ENCODE measurements at places on chromosomes 11 and 22. TPM values are rescaled to one million over a fixed set of nuclear protein-coding genes. Genes with fewer than 3 reads are reported as not detected.
A peak's percentile ranks its signal among the peaks of the same experiment; 100 is the strongest.

DNA sequence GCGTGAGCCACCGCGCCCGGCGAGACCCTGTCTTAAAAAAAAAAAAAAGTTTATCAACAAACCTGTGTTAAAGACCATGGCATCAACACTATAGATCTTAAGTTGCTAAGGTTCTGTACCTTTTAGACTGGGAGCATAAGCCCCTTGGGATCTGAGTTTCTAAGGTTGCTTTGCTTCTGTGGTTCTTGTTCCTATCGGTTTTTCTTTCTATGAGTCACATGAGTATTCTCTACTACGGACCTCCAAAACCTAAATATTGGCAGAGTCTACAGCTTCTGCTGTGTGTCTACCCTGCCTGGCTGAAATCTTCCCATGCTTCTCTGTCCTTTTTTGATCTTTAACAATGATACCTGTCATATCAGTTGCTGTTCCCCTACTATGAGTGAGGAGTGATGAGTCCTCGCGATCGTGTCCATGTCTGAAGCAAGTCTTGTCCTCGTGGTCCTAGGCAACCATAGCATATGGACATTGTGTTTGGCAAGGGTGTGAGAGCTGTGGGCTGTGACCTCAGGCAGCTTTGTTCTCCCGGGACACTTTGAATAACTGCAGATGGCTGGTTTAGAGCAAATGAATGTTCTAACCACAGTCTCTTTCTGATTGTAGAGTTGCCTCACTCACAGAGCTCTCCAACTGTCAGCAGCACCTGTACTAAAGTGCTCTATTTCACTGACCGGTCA, 9.0 kb upstream of the DLAT start:
- no peak for DNase-seq
- H3K36me3 ChIP-seq: peaks cover 3% of the 10 kb centered on the region
- H3K4me3 ChIP-seq: no peak overlapping the region
- H3K4me1 ChIP-seq: peaks cover 11% of the 10 kb centered on the region
- peak overlapping the region; percentile 30 for H3K27ac ChIP-seq

DNA sequence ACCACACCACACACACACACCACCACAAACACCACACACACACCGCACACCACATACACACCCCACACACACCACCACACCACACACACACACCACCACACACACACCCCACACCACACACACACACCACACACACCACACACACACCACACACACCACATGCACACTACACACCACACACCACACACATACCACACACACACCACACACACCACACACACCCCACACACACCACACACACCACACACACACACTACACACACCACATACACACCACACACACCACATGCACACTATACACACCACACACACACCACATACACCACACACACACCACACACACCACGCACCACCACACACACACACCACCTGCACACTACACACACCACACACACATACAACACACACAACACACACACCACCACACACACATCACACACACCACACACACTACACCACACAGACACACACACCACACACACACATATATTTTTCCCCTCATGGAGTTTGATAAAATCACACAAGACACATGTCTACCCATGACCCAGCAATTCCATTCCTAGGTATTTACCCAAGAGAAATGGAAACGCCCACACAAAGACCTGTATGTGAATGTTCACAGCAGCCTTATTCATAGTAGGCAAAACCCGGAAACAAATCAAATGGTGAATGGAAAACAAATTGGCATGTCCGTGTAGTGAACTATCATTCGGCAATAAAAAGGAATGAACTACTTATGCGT, 14.3 kb downstream of the CD5 start:
- peaks cover 20% of the 10 kb centered on the region for H3K4me1 ChIP-seq
- H3K27ac ChIP-seq: peak overlapping the region; percentile 39
- no peaks in the 10 kb centered on the region for H3K36me3 ChIP-seq
- no peaks in the 10 kb centered on the region for H3K27me3 ChIP-seq
- H3K4me3 ChIP-seq: no peak overlapping the region

DNA sequence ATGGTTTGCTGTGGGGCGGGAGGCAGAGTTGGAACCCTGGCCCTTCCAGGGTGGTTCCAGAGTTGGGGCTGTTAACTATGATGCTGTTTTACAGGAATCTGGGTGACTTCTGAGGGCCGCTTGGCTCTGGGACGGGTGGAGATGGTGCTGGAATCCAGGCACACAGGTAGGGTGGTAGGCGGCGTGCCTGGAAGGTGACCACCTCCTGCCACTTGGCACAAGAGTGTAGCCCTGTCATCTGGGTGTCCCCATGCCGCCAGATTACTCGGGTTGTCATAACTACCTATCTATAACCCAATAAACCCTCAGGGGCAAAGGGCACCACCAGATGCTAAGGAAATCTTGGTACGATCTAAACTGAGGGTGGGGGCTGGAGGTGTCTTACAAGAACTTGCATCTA, 1.3 kb downstream of the CARS1 start:
- peak overlapping the region; percentile 85 for H3K27ac ChIP-seq
- no peaks in the 10 kb centered on the region for H3K27me3 ChIP-seq
- peaks cover 31% of the 10 kb centered on the region for H3K4me1 ChIP-seq
- peak overlapping the region; percentile 94 for H3K4me3 ChIP-seq
- no peak for DNase-seq

B4GALNT4 gene
- total RNA-seq: 185 TPM

DNA sequence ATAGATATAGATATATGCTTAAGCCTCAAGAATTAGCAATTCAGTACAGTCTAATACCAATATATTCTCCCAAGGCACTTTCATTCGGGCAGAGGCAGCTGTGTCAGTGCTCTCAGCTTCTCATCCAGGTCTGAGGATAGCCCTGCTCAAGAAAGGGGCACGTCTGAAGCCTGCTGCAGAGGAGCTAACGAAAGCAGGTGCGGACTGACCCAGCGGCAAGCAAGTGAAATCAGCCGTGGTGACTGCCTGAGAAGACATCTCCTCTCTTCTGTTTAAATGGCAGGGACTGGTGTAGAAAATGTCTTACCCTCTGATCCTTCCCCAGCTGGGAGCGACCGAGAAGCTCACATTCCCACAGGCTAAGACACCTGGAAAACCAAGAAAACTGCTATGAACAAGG, 468.6 kb downstream of the BRD1 start:
- peak; percentile 25 for DNase-seq
- H3K27me3 ChIP-seq: peaks cover 27% of the 10 kb centered on the region
- no peak overlapping the region for H3K27ac ChIP-seq
- no peak overlapping the region for H3K4me3 ChIP-seq
- peaks cover 4% of the 10 kb centered on the region for H3K4me1 ChIP-seq

Measured in type B pancreatic cell (in vitro differentiated cells).